ENCODE measurements at places on chromosomes 5 and 9.

DNA sequence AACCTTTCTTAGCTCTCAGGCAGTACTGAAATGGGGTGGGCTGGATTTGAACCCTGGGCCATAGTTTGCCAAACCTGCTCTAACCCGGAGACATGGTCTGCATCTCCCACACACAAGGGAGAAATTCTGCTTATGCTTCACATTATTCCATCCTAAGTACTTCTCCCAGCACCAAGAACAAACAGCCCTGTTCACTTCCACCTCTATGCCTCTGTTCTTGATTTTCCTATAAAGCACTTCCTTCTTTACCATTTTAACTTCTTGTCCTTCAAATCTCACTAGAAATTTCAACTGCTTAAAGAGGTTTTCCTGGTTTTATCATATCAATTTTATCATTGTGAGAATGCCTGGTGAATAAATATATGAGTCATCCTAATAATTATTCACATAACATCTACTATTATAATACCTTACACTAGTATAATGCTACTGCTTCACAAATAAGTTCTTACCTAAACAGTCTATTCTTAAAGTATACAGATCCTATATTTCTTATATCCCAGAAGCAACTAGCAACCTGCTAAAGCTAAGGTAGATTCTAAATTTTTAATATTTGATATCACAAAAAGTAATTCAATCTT is 12.7 kb downstream of the FEM1C start:
- DNase-seq = no peak

DNA sequence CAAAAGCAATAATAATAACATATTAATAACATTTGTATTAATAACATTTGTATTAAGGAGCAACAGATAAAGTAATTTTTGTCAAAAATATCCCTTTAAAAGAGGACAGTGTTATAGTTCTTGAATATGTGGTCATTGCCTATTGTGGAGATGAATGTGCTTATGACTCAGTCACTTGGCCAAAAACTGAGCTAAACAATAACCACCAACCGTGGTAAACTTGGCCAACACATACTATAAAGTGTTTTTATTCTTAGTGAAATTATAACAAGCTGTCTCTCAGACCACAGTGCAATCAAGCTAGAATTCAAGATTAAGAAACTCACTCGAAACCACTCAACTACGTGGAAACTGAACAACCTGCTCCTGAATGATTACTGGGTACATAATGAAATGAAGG is 159.2 kb upstream of the PLPPR1 start:
- DNase-seq = no peak

DNA sequence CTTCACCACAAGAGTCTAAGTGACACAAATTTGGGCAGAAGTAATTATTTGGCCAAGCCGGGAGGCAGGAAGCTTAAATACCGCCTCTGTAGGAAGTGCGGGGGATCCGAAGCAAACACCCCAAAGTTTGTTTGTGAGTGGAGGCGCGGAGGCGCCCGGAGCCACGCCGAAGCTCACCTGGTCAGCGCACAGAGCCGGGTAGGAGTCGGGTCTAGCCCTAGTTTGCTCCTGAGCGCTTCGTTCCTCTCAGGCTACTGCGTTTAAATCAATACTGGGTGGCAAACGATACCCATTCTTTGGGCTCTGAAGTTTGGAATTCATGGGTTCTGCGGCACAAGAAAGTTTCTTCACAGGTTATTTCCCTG is 855 bp downstream of the MCC start:
- DNase-seq = no peak

DNA sequence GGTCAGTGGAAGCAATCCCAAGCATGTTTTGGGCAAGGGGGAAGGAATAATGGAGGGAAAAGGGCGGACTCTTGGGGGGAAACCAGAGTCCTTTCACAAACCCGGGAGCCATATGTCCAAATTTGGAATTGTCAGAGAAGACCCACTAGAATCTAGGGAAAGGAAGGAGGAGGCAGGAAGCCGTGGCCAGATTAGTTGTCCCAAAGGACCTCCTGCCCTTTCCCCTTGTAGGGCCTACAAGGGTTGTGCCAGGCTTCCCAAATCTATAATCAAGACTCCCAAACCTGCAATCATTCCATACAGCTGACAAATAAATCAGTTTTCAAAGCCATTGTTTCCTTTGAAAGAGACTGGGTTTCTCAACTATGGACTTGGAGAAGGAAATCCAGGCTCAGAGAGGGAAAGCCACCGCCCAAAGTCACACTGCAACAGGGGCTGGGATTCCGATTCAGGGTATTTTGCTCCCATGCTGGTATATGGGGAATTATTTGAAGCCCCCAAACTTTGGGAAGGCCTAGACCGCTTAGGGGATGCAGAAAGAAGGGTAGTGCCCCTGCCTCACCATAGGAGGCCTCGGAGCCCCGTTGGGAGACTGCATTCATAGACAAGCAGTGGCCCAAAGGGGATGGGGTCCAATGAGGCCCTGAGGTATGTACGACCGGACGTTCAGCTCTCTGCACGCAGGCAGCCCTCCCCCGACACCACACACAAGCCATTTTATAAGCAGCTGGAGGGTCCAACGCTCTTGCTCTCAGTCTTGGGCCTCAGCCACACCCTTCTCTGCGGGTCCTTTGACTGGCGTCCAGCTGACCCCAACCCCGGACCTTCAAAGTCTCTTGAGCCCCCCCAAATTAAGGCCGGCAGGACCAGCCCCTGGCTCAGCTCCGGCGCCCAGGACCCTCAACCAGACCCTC is 815 bp downstream of the ANXA6 start:
- DNase-seq = no peak

GRCh38 chr9:81132318-81132717 is 557.0 kb downstream of the TLE1 start:
- no peak for DNase-seq

GRCh38 chr5:173733831-173734501 is 117.5 kb upstream of the BOD1 start:
- no peak for DNase-seq

GRCh38 chr5:68332080-68332451 is 116.5 kb downstream of the PIK3R1 start:
- no peak for DNase-seq

DNA sequence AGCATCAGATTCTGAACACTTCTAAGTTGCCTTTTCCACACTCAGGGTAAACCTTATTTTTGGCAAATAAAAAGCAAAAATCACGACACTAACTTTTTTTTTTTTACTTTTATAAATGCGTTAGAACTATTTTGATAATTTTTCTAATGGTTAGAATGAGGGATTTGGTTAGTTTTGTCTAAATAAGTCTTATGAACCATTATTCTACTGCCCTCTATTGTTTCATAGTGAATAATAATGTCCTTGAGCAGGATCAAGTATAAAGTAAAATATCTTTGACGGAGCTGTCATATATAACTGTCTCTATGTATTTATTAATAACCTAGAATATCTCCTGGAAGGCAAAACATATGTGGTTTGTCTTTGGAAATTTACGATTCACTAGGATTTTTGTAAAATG is 631.8 kb downstream of the GABRG2 start:
- no peak for DNase-seq

- DNase-seq = no peak
Observed at GRCh38 chr9:133204993-133205336, 4.1 kb downstream of the OBP2B start.

DNA sequence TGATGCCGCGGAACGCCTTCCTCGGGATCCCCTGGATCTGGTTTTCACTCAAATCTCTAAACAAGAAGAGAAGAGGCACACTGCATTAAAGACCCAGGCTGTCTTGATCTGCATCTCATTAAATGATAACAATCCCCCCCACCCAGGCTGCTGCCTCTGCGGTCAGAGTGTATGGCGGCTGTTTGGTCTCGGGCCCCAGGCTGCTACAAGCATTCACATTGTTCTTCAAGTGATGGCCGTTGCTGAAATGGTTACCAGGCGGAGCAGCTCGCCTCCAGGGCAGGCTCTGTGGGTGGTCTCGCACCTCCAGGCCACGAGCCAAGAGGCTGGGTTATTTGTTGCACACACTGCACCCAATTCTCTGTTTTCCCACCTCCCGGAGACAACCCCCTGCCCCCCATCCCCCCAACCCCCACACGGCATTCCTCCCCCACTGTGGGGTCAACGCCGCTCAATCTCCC is 304.1 kb upstream of the PANK3 start:
- DNase-seq = no peak

DNA sequence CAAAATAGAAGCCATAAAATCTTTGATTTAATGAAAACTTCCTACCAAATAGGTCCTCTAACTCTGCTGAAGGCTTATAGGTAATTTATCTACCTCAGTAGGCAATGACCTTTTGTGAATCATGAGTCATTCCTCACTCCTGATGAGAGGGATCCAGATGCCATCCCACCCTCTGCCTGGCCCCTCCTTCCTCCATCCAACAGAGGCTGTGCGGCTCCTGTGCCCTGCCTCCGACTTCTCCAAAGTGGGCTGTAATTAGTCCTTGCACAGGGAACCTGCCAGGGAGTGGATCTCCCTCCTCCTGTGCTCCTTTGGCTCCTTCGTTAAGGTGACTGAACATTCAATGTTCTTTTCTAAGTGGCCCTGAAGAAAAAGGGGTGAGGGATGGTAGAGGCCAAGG is 213.9 kb upstream of the TBCA start:
- DNase-seq = no peak

DNA sequence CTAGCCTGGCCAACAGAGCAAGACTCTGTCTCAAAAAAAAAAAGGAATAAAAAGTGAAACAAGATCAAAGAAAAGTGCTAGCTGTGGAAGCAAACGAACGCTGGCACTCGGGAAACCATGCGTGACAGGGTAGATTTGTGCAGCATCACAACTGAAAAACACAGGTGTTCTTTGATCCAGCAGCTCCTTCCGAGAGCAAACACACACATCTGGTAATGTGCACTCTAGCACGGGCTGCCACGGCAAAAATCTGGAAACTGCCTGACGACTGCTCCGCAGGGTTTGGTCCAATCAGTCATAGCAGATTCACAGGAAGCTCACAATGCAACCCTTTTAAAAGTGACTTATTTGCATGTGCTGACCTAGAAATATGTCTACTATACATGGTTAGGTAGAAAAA is 80.0 kb downstream of the SYK start:
- no peak for DNase-seq

DNA sequence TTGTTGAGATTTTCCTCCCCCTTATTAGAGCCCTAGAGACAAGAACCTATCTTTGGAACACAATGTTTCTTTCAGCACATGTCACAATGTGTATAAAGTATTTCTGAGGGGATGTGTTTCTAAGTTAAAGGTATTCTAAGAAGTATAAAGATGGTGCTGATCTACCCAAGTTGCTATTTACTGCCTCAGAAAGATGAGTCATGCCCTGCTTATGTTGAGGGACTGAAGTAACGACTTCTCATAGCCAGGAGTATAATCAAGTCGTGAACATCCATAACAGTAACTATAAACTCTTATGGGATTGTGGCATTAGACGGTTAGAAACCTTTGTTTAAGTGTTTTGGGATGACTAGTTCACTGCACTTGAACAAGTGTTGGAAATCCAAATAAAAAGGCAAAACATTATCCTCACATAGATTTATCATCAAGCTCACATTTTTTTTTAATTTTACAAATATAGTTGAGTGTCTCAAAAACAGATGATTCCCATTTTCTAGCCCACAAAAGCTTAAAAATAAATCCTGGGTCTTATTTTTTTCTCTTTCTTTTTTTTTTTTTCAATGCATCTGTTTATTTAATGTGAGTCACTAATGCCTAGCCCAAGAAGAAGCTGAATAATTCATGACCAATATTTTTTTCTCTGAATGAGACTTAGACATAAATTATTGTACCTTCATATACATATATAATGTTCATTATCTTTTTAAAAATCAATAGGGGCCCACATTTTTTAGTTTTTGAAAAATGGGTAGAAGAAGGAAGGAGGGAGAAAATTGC is 12.2 kb upstream of the TMEM252 start:
- DNase-seq = no peak

DNA sequence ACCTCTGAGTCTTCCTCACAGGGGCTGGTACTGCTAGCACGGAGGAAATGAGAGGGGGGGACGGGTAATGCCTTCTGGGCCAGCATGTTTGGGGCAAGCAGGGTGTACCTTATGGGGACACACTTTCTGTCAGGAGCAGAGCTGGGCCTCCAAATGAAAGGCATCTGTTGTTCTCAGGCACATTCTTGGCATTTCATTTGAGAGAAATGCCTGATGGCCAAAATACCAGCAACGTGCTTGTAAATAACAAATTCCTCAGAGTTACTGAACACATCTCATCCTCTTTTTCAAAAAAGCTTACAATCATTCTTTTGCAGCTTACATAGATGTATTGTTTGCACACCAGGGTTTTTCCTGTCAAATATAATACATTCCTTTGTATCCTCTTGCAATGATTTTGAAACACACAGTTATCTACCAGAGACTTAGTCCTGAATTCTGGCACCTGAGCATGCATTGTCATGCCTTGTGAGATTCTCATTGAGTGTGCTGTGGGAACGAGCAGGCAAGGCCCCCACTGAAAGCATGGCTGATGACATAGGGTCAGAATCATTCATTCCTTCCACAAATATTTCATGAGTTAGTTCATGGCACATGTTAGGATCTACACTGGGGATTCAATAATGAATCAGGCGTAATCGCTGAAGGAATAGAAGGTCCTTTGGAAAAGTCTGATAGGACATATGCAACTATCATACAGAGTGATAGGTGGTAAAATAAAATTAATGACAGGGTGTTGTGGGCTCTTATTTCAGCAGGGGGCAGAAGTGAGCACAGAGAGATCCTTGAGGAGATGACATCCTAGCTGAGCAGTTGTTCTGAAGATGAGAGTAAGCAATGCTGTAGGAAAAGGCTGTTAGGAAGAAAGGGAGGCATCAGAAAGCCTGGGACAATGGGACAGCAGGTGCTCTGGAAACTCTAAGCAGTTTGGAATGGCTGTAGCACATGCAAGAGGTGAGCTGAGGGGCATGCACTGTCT is 260.9 kb upstream of the TUT7 start:
- no peak for DNase-seq

- DNase-seq = no peak
Observed at GRCh38 chr5:120528609-120529008, 64.5 kb downstream of the PRR16 start.

- DNase-seq = no peak
Observed at GRCh38 chr5:134626369-134627014, 6.1 kb downstream of the SAR1B start.

DNA sequence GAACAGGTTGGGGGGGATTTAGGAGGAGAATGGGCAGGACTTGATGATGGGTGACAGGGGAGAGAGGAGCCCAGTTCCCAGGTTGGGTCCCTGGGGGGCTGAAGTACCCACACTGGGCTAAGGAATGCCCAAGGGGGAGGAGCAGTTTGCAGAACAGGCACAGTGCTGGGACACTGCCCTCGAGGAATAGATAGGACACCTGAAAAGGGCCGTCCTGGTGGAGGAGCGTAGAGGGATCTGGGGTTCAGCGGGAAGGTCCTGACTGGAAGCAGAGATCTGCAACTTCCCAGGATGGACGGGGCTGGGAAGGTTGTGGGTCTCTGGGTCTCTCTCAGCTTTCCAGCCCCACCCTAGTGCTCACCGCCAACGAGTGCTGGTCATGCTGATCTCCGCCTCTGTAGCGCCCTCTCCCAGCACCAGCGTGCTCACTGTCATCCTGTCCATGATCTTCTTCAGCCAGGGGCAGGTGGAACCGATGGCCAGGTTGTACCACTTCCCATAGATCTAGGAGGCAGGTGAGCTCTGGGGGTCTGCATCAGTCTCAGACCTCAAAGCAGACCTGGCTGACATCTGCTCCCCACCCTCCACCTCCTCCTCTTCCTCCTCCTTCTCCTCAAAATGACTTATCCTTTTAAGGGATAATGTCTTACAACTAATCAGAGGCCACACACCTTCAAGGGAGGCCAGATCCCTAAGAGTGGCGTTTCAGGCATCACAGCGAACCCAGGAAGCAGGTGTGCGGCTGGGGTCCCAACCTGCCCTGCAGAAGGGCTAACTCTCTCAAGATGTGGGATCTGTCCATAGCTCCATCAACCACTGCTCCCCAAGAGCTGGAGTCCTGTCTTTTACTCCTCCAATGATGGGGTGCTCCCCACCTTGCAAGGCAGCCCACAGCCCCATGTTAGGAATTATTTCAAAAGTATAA is 1.6 kb downstream of the AMBP start:
- DNase-seq = no peak
